Kasumi-1 (cell line): ENCODE measurements at places on chromosomes 3 and 15.

DNA sequence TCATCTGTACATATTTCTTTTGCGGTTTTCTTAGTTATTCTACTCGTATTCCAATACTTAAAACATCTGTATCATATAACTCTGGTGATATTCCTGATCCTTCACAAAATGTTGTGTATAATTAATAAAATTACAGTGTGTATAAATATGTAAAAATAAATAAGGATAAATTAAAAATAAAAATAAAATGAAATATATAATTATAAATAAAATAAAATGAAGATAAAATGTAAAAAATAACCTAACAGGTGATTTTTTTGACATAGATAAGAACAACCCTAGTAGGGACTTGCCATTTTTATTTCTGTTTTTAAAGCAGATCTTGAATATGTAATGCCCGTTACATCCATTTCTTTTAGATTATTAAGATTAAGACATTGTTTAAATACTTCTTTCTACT, 25.6 kb downstream of the IL1RAP start:
- DNase-seq = no peak

DNA sequence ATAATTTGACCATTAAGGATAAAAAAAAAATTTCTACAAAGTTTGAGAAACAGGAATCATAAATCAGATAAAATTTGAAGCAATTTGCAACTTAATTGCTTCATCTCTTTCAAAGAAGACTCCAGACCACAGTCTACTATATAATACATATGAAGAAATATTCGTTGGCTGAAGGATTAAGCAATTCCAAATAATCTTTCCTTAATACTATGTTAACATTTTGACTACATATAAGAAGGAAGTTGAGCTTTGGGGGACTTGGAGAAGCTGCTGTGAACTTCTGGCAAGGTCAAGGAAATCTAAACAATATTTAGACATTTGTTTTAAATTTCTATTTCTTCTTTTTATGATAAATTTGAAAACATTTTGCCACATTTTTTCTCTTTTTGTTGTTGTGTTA, 13.5 kb upstream of the GABRR3 start:
- DNase-seq = no peak

GRCh38 chr3:52052831-52053306, 3.5 kb downstream of the DUSP7 start:
- peak; percentile 72 for DNase-seq

DNA sequence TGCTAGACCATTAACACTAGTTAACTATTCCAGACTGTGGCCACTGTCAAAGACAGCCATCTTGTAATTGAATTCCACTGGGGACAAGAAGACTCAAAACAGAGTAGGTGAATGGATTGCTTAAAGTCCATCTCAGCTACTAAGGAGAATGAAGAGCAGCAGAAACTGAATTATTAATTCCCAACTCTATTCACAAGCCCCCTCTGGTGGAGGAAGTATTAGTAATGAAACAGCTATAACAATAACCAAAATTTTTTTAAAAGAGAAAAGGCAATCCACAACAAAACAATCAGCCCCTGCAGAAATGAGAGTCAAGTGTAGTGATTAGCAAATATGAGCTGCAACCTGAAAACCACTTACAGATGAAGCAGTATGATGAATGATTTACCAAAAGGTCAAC, 302.8 kb downstream of the FHIT start:
- DNase-seq = peak; percentile 28

GRCh38 chr3:100465892-100466777, 26.3 kb upstream of the TMEM45A start:
- peak; percentile 6 for DNase-seq

DNA sequence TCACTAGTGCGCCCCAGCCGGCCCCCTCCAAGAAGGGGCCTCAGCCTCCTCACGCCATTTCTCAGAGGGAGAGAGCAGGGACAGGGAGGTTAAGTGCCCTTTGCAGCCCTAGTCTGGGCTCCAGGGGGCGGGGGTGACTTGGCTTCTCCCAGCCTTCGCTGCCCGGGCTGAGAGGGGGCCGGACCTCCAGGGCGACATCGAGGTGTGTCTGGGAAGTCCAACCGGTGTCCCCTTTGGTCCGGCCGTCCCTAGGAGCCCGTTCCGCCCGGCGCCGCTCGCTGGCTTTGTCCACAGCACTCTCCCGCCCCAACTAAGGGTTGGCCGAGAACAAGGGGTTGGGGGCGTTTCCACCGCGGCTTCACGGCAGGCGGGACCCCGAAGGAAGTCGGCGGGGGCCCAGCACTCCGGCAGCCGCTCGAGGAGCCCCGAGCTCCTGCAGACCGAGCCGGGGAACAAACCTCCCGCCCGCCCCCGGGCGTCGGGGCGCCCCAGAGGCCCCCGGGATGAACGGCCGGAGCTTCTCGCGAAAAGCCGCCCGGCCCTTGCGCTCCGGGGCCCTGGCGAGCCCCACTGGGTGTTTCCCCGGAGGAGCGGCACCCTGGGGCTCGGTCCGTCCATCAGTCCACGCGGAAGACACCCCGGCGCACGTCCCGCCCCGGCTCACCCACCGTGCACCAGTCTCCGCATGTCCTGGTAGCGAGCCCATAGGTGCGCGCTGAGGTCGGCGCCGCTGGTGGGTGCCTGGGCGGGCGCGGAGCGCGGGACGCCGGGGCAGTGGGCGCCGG, 627 bp downstream of the NT5DC2 start:
- DNase-seq = no peak

DNA sequence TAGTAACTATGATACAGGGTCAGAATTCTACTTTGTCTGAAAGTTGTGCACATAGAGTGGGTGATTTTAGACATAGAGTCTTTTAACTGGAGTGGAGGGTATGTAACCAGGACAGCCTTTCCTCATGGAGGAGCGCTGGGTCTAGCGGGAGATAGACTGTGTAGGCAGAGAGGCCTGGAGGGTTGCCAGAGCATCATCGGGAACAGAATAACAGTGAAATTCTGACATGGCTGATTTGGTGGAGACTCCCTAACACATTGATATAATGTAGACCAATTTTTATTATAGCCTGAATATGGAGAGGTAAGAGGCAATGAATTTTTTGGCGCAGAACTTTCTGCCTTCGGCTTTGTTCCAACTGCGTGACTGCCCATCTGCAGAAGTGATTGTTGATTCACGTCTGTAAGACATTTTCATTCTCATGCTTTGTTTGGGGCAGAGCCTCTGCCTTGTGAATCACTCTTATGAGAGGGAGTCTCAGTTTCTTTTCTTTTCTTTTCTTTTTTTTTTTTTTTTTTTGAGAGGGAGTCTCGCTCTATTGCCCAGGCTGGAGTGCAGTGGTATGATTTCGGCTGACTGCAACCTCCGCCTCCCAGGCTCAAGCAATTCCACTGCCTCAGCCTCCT, 16.0 kb downstream of the LPP start:
- DNase-seq = no peak

DNA sequence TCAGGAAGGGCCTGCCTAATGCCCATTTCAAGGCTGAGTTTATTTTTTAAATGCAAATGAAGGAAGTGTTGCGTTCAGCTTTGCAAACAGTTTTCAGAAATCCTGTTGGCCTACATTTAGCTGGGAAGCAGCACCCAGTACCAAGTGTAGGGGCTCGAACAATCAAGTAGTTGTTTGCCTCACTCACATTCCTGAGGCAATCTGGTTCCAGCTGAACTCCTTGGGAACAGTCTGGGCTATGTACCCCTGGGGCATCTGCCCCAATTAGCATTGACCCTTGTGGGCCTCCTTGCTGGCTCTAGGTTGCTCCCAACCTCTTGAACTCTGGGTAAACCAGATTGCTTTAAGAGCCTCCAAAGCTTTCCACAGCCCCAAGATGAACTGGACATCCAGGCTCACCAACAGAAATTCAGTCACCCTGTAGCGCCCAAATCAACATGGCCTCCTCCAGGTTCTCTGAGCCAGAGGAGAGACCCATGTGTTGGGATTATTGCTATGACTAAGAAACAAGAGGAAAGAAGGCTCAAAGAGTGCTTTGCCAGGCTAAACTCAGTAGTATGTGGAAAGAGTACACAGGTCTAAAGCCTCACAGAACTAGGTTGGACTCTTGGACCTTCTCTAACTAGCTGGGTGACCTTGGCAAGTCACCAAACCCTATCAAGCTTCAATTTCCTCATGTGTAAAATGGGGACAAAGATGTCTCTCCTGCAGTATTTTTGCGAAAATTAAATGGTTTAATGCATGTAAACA, 532.7 kb downstream of the SOX2 start:
- DNase-seq = no peak

DNA sequence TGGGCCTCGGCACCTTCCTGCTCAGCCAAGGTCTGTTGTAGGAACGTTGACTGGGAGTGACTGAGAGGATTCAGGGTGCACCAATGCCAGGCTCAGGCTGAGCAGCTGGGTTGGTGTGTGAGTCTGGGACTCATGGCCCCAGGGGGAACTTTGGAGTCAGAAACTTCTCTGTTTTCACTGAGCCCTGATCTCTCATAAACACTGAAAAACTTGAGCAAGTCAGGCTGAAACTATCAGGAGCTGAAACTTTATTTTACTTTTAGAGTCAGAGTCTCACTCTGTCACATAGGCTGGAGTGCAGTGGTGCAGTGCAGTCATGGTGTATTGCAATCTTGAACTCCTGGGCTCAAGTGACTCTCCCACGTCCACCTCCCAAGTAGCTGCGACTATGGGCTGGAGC, 3.0 kb downstream of the TRAK1 start:
- no peak for DNase-seq

DNA sequence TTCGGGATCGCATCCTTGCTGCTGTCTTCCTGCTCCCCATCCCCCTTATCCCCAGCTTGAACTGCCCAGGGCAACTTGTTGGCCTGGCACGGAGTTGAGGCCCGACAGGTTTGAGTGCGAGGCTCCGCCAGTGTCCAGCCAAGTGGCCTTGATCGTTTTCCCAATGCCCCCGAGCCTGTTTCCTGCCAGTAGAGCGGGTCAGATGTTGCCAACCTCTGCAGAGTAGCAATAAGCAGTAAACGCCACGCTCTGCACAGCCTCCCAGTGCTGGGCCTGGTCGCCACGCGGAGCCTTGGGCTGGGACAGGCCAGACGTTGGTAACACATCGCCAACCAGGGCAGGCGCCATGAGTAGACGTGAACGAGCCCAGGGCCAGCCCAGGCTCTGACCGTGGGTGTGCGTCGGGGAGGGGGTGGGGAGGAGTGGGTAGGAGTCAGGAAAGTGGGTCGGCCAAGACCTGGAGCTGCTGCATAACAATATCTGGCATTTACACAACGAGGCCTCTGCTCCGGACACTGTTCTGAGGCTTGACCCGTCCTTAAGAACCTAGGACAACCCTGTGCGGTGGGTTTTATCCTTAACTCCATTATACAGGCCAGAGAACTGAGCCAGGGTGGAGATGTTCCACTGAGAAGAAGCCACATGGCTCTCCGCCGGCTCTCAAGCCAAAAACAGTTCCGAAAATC, 444 bp upstream of the ABHD14A start:
- no peak for DNase-seq

DNA sequence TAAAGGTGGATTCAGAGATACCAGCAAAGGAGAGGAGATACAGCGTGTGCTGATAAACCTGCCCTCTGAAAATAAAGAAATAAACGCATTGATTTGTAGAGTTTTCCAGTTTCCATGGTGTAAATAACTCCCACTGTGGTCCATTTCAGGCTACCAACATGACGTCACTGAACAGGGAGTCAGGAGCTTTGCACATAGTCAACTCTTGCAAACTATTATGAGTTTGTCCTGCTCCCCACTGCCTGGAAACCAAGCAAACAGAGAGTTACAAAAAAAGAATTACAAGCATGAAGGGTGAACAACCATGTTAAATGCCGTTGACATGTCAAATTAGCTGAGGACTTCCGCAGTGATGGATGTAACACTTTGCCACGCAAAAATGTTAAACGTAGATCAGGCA, 70.4 kb upstream of the GATA2 start:
- DNase-seq = no peak

- no peak for DNase-seq
Observed at GRCh38 chr3:194518652-194519051, 31.9 kb upstream of the ATP13A3 start.

DNA sequence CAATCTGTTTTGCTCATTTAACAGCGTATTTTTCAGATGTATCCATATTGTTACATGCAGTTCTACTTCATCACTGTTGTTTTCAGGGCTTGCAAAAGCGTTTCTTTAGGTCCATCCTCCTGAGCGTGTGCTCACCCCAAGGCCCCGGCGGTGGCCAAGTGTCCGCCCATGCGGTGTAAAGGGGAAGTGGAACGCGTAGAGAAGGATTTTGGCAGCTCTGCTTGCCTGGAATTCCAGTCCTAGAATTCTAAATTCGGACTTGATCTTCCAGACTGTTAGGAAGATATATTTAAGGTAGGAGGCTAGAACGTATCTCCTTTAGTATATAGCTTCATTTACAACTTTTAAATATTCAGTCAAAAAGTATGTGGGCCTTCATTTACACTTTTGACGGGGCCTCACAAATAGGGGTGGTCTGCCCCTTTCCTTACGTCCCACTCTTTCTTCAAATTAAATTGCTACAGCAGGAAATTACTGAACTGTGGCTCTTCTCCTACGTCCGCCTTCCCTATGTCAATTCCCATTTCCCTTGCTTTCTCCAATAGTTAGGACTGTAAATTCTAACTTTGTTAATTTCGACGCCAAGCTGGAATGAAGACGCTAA, 609 bp upstream of the TBC1D23 start:
- no peak for DNase-seq

GRCh38 chr3:24483873-24484272, 10.8 kb downstream of the THRB start:
- no peak for DNase-seq

DNA sequence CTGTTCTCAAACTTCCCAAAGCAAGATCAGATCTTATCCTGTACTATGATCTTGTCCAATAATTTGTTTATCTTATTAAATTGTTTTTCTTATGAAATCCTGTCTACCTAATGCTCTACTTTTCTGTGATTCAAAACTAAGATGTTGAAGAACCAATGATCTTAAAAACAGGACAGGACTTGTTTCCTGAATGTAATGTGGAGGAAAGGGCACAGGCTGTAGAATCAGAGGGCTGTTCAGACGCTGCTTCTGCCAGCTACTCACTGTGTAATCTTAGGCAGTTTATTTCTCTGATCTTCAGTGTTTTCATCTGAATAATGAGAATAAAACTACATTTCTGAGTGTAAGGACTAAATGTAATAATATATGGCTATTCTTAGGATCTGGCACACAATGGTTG, 20.1 kb upstream of the DMXL2 start:
- DNase-seq = no peak

DNA sequence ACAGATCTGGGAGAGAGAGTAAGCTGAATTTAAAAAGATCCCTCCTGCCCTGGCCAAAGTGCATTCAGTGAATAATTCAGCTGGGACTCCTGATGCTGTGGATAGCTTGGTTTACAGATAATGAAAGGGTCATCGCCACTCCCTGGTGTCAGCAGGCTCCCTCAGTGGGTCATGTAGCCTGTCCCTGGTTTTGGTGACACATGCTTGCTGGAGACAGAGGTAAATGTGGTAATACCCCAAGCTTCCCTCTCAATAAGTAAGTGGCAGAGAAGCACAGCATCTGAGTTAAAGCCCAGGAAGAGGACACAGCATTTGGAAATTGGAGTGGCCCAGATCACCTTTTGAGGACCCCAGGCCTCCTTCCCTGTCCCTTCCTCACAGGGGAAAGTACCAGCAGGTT, 1.8 kb downstream of the TMEM115 start:
- DNase-seq = no peak

GRCh38 chr3:55177749-55178148, 249.9 kb upstream of the LRTM1 start:
- no peak for DNase-seq
